ENCODE measurements at places on chromosomes 1 and 21.
A peak's percentile ranks its signal among the peaks of the same experiment; 100 is the strongest.

DNA sequence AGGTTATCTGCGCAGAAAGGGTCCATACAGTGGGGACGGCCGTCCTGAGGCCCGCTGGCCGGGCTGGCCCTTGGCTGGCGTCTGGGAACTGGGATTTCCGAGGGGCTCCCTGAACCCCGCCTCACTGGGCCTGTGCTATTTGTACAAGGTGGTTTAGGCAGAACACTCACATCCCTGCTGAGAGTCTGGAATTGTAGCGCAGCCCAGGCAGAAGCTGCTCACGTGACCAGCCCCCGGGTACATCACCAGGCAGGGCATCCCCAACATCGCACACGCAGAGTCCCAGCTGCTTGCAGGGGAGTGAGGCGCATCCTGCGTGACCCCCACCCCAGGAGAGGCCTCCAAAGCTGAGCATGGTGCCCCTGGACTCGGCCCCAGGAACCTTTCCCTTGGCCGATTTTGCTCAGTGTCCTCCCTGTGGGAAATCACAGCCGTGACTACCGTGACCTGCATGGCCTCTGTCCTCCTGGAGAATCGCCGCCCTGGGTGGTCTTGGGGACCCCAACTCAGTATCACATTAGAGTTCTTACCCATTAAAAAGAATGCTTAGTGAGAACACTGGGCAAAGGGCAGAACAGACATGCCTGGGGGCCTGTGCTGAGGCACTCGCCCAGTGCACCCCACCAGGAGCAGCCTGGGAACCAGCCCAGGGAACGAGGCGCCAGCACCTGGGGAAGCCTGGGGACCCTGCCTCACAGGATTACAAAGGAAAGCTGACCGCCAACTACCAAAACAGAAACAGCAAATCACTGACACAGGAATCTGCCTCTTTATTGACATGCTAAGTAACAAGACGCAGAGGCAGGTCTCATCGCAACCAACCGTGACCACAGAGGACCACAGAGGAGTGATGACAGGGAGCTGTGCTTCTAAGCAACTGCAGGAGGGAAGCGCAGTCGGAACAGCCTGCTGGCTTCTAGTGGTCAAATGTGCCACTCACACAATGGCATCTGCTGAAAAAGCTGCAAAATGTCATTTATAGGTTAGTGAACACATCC lies 33.5 kb downstream of the UBE2G2 start:
- DNase-seq = no peak

DNA sequence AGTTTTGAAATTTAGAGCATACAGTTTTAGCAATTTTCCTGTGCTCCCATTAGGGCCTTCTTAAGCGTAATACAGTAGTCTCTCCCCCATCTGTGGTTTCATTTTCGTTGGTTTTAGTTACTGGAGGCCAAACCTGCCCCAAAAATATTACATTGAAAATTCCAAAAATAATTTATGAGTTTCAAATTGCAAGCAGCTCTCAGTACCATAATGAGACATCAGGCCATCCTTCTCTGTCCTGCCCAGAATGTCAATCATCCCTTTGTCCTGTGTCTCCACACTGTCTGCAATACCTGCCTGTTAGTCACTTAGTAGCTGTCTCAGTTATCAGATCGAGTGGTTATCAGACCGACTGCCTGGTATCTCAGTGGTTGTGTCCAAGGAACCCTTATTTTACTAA lies 45.4 kb downstream of the ADSS2 start:
- no peak for DNase-seq

GRCh38 chr1:111182052-111182451 lies 18.4 kb downstream of the DENND2D start:
- DNase-seq = no peak

DNA sequence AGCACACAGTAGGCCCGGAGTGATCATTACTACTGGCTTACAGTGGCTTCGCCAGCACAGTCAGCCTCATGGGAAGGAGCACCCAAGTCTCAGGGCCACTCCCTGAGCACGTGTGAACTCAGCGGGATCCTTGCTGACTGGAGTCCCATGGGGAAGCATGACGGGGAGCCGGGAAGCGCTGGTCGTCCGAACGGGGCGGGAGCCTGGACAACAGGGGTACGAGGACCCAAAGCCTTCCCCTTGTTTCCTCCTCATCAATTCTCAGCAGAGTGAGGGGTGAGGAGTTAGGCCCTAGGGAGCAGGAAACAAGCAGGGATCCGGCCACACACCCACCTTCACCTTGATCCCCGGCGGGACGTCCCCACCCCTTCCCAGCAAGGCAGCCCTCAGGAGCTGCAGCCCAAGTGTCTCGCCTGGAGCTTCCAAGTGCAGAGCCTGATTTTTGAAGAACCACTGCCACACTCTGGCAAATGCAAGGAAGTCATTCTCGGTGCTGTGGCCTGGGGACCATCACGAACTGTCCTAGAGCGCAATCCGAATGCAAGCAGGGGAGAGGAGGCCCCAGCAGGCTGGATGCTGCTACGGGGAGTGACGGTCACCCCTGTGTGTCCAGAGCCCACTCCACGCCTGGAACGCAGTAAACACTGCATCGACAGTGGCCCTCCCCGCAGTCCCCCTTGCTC lies 35.5 kb downstream of the TOMM20 start:
- no peak for DNase-seq

- no peak for DNase-seq
Observed at GRCh38 chr1:172581779-172582178, 48.8 kb downstream of the SUCO start.

- no peak for DNase-seq
Observed at GRCh38 chr1:47529520-47530098, 91.8 kb downstream of the FOXD2 start.

GRCh38 chr1:162145966-162146696 lies 76.6 kb downstream of the NOS1AP start:
- DNase-seq = no peak

DNA sequence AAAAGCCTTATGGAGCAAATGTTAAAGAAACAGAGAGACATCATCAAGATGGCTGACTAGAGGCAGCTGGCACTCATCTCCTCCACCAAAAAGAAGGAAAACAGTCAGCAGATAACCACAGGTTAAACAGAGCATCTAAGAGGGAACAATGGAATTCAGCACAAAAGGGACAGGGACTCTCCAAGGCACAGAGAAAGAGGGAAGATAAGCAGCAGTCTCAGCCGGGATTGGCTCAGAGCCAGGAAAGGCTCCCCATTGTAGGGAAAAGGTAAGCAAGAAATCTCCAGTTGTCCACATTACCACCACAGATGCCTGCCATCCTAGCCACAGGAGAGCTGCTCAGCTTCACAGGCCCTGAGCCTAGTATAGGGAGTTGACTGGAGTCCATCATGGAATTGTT lies 605.5 kb downstream of the SMYD3 start:
- no peak for DNase-seq

DNA sequence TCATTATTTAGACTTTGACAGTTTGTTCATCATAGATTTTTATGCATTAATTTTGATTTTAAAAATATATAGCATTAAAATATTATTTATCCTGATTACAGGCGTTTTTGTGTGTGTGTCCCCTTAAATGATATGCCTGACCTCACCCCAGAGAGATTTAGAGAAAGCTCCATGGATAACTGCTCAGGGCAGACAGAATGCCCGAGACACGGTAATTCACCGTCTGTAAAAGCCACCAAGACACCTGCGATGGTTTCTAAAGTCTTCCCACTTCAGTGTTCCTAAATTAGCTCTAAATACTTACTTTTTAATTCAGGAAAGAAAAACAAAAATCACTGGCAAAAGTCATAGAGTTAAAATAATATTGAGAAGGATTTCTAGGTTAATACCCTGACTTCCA lies 350.6 kb upstream of the RUNX1 start:
- DNase-seq = no peak

- DNase-seq = no peak
Observed at GRCh38 chr1:113307771-113308445, 82.4 kb upstream of the MAGI3 start.

- no peak for DNase-seq
Observed at GRCh38 chr1:216113181-216113580, 310.1 kb downstream of the USH2A start.

DNA sequence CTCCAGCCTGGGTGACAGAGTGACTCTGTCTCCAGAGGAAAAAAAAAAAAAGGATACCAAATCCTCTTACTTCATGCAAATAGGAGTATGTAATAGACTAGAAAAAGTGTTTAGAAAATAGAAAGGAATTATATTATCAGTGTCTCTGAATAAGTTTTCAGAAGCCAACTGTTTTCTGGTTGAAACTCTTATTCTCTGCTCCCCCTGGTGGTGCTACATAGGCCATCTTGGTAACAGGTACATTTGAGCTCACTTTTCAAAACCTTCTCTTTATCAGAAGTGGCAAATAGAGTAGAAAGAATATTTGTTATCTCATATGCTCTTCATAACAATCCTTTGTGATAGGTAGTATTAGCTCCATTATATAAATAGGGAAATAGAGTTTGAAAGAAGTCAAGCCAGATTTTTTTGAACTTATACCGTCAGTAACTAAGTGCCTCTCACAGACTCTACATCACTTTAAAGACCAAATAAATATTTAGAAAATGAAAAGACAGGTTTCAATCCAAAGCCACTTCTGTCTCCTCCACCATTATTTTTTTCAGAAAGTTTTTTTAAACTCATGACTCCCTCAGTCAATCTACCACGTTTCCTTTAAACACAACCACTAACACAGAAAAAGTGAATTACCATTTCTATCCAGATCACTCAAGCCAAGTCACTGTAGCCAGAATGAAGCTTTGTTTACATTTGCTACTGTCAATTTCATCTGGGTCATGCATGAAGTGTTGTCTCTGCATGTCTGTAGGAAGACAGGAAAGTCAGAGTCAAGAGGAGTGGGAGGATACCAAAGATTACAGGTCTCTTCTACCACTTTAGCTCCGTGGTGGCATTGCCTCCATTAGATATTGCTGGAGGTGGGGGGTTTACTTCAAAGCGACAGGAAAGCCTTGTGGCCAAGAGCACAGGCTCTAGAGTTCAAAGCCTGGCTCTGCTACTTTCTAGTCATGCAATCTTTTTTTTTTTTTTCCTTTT lies 45.6 kb downstream of the IL23R start:
- peak; percentile 13 for DNase-seq

DNA sequence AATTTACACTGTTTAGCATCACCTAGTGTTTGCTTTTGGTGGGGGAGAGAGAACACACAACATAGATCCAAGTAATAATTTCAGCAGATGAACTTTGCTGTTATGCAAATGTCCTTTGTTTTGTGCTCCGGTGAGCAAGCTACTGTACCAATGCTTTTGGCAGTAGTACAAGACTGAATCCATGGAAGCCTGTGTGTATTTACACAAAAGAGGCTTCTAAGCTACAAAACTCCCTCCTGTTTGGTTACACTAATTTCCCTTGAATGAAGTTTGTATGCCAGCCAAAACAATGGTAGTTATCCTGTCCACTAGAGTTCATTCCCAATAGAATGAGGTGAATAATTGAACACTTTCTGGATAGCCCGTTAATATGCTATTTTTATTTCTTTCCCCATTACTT lies 320.5 kb downstream of the KCTD3 start:
- DNase-seq = no peak

DNA sequence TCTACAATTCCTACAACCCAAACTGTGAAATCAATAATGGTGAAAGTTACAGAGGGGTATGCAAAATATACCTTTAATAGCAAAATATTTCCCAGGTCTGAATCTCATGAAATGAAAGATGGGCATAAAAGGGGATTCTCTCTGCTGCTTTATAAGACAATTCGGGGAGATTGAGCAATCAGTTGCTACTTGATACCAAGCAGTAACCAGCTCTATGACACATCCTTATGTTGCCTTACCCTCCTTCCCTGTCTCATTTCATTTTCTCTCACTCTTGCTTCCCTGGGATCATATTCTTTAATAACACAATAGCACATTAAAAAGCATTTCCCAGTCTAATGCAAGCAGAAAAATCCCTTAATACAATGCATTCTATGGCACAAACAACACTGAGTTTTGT lies 29.0 kb downstream of the ZSWIM5 start:
- DNase-seq = no peak

DNA sequence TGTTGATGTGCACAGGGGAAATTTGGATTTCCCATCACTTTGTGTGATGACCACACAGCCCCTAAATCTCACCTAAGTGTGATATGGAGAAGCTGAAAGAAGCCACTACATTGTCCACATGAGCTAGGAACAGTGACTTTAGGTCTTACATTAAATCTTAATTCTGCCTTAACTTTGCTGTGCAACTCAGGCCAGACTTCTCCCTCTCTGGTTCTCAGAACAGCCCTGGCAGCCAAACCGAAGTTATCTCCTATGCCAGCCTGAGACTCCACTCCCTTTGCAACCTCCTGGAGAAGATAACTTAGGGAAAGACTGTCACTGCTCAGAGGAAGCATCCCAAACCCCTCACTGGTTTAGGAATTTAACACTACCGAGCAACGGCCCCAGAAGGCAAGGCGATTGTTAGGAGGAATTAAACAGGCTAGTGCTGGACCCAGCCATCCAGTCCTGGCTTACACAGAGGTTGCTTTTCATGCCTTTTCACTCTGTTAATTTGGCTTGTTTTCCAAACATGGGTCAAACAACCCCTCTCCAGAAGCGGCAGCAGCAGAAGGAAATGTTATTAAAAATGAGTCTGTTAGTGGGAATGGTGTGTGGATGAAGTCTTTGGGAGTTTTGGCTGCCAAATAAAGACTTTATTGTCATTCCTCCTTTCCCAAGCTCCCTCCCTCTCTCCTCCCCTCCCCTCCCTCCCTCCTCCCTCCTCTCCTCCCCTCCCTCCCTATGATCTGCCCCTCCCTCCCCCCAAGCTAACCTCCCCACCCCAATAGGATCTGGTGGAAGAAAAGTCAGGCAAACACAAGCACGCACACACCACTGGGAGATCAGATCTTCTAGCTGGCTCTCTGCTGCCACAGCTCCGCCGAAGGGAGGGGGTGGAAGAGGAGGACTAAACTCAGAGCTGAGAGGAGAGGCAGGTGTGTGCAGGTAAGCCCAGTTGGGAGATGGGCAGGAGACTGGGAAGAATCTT lies at the start of gene PRELP:
TSS of gene PRELP (plus strand) at position 795 of the 970 bp plus-strand sequence. CDS start 7,379 bp downstream, outside the sequence.
- DNase-seq = no peak

DNA sequence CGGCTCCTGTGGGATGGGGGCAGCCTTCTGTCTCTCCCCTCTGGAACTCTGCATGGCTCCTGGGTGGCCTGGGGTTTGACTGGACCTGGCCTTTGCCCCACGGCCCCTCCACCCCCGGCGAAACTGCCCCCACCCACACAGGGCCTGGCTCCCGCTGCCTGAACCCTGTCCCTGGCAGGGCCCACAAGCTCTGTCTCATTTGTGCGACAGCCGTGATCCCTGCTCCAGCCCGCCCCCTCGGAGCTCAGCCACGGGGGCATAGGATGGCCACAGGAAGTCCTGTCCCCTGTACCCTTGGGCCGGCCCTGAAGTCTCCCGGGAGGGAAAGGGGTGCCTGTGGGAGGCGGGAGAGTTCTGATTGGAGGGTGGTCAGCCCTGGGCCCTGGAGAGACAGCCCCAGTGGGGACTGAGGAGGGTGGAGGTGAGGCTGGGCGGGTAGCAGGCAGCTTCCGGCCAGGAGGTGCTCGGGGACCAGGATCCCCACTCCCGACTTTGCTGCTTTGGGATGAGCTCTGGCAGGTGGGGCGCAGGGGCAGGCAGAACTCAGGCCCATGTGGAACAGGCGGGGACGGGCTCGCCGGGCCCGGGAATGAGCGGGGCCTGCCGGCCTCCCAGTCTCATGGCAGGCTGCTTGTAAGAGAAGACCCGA lies 45.1 kb downstream of the SLX9 start:
- DNase-seq = no peak
